ENCODE measurements at places on chromosomes 2 and 18.
A peak's percentile ranks its signal among the peaks of the same experiment; 100 is the strongest.

GRCh38 chr18:56869189-56869777 lies 218.1 kb downstream of the WDR7 start:
- peak; percentile 79 for DNase-seq

GRCh38 chr18:10162340-10162739 lies 248.5 kb downstream of the VAPA start:
- no peak for DNase-seq

DNA sequence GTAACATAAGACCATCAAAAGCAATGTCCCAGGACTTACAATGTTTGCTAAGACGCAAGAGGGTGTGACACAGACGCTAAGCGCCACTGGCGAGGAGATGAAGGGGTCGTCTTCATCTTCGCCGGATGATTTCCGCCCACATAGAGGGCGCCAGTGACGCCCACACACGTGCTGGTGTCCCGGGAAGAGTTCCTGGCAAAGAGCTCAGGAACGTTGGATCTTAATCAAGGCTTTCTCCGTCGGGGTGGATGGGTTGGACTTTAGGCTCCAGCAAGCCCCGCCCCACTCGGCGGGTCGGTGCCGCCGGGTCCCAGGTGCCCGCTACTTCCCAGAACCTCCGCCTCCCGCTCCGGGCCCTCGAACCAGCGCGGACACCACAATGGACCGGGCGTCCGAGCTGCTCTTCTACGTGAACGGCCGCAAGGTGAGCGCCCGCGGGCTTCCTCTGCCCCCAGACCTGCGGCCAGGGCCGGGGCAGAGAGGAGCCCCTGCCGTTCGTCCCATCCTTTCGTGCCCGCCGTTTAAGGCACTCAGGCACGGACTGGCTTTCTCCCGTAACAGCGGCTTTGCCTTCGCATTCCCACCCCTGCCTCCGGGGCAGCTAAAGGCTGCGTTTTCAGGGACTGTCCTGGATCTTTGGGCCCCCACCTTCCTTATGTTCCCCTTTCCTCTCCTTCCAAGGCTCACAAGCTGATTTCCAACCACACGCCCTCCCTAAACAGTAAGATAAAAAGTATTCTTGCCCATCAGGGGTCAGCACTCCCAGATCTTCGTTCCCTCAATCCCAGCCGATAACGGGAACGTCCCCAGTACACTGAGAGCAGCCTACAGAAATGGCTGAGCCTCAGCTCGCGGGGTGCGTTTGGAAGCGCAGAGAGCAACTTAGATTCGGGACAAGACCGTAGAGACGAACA lies at the start of gene AOX1:
TSS of gene AOX1 (plus strand) at position 285 of the 914 bp plus-strand sequence. CDS start at position 380, 95 bp downstream.
- peak; percentile 73 for DNase-seq

DNA sequence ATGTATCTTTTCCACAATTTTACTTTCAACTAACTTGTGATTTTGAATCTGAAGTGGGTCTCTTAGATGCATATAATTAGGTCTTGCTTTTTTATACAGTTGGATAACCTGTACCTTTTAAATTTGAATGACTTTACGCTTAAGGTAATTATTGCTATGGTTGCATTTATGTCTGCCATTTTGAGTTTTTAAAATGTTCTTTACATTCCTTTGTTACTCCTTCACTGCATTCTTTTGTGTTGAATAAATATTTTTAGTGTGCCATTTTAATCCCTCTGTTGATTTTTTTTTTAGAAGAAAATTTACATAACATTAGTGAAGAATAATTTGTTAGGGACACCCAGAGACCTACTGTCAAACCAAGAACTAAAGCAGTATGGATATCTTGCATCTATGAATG lies 65.3 kb downstream of the BIRC6 start:
- DNase-seq = no peak

DNA sequence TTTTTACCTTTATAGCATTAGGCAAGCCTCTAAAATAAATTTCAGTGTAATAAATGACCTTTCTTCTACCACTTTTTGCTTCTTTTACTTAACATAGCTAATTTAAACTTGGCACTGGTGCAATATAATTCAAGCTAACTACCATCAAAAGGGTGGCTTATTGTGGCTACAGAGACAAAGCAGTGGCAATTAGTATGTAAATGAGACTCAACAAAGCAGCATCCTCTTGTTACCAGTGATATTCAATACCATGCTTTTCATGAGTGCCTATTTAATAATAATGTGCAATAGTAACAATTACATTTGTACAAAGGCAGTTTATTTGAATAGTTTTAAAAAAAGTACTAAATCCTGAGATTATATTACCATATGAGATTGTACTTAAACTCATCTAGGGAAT lies 93.4 kb downstream of the SOS1 start:
- no peak for DNase-seq

- no peak for DNase-seq
Observed at GRCh38 chr2:234802071-234802844, 149.6 kb upstream of the SH3BP4 start.

DNA sequence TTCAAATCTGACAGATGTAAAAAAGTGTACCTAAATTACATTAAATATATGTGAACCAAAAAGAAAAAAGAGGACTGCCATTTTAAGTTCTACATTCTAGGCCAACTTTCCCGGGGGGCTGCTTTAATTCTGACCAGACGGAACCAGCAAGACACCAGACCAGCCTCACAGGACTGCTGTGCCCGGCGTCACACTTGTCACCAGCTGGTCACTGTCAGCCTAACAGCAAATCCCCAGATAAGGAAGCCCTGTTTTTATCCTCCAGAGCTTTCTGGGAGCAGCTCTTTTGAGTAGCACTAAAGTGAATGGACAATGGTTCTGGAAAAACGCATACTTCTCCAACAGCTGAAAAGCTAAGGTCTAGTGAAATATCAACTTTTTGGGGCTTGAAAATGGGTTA lies 35.6 kb downstream of the CYB5A start:
- DNase-seq = no peak

- peak; percentile 20 for DNase-seq
Observed at GRCh38 chr2:133253793-133254192, 314.5 kb downstream of the NCKAP5 start.

DNA sequence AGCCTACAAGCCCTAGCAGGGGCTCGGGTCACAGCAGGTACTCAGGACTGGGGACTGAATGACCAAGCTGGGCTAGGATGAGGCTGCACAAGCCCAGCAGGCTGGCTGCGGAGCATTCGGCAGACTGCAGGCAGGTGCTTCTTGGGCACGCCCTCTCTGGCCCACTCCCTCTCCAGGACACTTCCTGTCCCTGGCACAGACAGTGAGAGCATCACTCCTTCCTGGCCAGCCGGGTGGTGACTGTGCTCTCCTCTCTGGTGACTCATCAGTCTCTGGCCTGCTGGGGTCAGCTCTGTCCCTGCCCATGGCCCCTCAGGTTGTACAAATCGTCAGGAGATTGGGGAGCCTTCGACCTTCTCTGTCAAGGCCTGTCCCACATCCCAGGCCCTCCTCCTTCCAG lies 22.5 kb downstream of the C1QL2 start:
- DNase-seq = no peak

All from fibroblast of lung (primary cell).